ENCODE measurements at places on chromosomes 2 and 18. TPM values are rescaled to one million over a fixed set of nuclear protein-coding genes. Genes with fewer than 3 reads are reported as not detected.

- no peak for DNase-seq
These were observed 45.8 kb downstream of the PSMG2 start for GRCh38 chr18:12748671-12749070.

- DNase-seq = no peak
These were observed 239.3 kb downstream of the GBX2 start for GRCh38 chr2:235928751-235929370.

GRCh38 chr2:135047300-135047699 lies at the start of gene MAP3K19:
Gene MAP3K19, minus strand, starts transcription at chr2:135047447. Its CDS starts 22,800 bp downstream, at chr2:135024647.
- no peak for DNase-seq

DNA sequence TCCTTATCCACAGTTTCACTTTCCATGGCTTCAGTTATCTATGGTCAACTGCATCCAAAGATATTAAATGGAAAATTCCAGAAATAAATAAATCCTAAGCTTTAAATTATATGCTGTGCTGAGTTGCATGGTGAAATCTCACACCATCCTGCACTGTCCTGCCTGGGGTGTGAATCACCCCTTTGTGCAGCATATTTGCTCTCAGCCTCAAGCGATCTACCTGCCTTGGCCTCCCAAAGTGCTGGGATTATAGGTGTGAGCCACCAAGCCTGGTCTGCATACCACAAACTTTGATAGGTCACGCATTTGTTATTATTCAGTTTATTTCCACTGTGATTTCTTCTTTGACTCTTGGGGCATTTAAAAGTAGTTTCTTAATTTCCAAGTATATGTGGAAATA lies 117.2 kb downstream of the SPIRE1 start:
- no peak for DNase-seq

- DNase-seq = peak; percentile 49
These were observed 370 bp downstream of the KLHL29 start for GRCh38 chr2:23385351-23385747.

- no peak for DNase-seq
These were observed 72.3 kb downstream of the FMNL2 start for GRCh38 chr2:152407204-152407721.

DNA sequence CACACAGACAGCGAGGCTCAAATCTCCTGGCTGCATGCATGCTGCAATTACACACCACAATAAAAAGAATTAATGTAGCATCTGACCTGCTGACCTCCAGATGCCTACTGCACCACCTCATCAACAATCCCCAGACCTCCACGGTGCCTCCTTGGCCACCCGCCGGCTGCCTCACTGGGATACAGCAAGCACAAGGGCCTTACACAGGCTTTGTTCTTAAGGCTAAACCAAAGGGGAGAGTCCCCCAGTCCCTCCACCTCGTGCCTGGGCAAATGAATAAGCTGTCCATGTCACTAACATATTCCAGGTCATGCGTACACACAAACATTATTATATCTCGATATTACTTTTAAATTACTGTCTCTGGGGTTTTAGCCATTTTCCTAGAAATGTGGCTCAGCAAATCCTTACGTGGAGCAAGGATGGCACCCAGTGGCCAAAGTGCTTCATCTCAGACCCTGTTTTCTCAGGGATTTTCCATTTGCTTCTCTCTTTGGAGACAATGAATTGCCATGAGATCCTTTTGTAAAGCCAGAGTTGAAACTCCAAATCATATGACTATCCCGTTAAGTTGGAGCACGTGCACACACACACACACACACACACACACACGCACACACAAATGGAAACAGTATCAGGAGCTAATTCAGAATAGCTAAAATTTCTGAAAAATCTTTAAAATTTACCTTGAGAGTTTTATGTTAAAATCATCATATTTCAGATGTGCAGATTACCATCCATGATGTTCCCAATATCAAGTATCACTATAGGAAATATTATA lies 313.8 kb downstream of the PDE11A start:
- DNase-seq = peak; percentile 77

DNA sequence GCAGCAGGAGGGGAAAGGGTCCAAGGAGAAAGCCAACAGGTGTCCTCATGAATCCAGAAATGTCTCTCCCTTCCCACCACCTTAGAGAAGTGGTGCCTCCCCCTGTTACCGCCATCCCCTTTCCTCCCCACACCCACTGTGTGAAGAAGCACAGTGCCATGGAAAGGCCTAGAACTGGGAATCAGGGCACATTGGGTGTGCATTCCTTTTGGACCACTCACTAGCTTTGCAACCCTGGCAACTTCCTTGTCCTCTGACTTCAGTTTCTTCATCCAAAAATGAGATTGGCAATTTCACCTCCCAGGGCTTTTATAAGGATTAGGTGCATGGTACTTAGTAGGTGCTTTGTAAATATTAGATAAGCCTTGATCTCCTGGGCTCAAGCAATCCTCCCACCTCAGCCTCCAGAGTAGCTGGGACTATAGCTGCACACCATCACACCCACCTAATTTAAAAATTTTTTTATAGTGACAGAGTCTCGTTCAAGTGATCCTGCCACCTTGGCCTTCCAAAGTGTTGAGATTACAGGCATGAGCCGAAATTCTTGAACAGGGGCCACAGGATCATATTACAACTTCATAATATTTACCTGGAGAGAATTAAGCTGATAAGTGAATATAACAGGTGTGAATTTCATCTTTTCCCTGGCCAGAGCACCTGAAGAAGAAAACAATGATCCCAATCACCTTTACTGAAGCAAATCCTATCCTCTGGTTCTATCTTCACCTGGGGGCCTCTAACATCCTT lies 97.9 kb upstream of the TAF1B start:
- DNase-seq = no peak

The COLEC11 gene
- polyA plus RNA-seq = 0.56 TPM

GRCh38 chr2:239396881-239397681 lies 3.7 kb downstream of the HDAC4 start:
- no peak for DNase-seq

The YPEL5 gene
- 46.2 TPM for polyA plus RNA-seq

The RNF152 gene
- 5.5 TPM for polyA plus RNA-seq

DNA sequence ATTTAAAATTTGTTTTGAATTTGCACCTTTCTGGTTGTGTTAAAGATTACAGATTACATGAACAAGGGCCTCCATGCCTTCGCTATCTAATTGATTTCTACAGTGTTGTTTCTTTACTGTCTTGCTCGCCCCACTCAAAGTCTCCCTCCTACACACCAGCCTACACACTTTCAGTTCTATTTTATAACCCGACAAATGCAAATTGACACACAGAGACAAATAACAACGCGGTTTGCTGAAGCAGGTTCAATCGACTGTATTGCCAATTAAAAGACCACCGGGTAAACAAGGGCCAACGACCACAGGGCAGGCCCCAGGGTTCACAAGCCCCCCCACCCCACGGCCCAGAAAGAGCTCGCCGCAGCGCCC lies 869 bp downstream of the STARD7 start:
- no peak for DNase-seq

The PLEK gene
- polyA plus RNA-seq = 6.0 TPM

DNA sequence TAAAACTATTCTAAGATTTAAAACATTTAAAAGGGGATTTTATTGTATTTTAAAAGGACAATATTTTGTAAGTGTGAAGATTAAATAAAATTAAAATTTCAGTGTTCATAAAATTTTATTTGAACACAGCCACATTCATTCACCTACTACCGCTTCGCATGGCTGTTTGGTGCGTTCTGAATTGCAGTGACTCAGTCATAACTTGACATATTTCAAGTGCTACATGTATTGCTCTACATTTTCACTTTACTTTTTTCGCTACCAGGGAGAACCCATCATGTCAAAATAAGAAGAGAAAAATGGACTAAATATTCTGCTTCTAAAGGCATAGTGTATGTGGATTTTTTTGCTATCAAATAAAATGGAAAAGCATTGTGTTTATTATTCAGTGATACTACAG lies 8.7 kb downstream of the PTH2R start:
- no peak for DNase-seq

DNA sequence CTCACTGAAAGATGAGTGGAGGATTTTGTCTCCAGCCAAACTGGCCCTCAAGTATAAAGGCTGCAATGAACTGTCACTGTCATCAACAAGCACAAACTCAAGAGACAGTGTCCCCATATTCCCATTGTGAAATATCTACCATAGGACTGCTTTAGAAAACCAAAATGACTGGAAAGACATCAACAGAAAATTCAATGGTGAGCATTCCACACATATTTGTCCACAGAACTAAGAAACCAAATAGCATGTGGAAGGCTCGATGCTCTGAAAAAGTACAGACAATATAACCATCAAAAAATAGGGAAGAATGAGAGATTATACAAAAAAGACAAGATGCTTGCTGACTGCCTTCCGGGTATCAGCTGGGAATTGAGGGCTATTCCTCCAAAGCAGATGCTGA lies 37.6 kb downstream of the TGFBRAP1 start:
- no peak for DNase-seq

The ELP2 gene
- 75.7 TPM for polyA plus RNA-seq

DNA sequence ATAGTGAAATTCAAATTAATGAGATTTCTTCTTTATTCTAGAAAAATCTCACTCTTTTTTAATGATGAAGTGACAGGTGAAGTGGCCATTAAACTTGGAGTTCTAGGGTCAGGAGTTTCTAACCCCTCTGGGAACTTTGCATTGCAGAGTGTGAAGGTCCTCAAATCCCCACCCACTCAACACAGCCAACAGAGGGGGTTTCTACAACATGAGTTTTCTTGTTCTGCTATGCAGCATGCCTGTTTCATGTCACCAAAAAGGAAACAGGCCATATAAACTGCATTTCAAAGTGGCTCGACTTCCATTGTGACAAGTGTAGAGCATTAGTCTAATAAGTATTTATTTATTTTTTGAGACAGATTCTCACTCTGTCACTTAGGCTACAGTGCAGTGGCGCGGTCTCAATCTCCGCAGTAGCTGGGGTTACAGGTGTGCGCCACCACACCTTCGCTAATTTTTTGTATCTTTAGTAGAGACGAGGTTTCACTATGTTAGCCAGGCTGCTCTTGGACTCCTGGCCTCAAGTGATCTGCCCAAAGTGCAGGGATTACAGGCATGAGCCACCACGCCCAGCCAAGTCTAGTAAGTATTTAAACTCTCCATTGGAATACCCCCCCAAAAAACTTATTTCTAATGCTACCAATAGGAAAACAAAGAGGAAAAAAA lies 146.1 kb upstream of the ZFP36L2 start:
- DNase-seq = no peak

GRCh38 chr2:100104718-100105677 lies 37.4 kb downstream of the AFF3 start:
- peak; percentile 42 for DNase-seq

DNA sequence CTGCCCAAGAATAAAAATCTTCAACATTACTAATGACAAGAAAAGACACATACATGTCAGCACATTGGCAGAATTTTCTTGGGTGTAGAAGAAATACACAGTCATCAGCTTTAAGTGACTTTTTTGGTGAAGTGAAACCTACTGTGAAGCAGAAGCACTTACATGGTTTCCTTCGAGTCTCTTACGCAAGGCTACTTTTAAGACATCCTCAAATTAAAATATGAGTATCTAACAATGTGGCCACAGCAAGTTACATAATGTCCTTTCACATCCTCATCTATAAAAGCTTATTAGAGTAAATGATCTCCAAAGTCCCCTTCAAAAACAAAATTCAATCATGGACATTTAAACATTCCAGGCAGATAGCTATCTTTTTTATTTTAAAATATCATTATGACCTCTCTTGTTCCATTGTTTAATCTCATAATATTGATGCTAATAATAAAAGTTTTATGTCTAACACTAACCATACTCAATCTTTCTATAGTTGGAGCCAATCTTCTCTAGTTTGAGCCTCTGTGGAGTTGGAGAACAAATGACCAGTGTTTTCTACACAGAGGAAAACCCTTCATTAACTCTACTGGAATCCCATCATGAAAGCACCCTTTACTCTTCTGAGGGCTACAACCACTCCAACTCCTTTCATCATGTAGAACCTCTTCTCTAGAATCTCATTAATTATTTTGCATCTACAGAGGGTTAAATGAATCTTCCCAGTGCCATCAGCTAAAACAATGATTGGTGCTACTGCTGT lies 182.2 kb upstream of the ZFP36L2 start:
- DNase-seq = no peak

The SULT1C2 gene
- 0.15 TPM for polyA plus RNA-seq

DNA sequence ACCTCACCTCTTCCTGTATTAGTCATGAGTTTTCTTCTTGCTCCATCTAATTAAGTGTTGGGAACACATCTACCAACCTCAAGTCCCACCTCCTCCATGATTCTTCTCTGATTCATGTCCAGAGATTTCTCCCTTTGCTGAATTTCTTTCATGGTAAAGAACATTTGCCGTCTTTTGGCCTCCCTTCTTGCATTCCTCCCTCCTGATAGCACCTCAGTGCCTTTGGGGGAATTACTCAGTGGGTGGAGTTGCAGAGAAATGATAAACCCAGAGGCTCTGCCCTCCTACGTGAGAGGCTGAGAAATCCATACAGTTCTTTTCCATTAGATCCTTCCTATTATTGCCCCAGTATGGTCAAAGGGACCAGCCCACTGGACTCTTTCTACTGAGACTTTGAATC lies 651.9 kb downstream of the SLC4A3 start:
- no peak for DNase-seq

DNA sequence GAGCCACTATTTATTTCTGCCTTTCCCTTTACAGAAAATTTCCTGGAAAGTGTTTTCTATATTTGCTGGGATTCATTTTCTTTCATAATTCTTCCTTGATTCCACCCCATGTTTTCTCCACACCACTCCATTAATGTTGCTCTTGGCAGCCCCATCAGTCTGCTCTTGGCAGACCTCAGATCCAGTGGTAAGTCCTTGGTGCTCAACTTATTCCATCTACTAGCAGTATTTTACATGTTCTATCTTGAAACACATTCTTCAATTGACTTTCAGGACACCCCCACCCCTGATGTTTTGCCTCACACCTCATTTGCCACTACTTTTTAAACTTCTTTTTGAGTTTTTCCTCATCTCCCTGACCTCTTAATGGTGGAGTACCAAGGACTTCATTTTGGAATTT lies 65.0 kb downstream of the HNMT start:
- peak; percentile 16 for DNase-seq

The ZNF804A gene
- polyA plus RNA-seq = 0.28 TPM

The HSPE1 gene
- polyA plus RNA-seq = 100 TPM

DNA sequence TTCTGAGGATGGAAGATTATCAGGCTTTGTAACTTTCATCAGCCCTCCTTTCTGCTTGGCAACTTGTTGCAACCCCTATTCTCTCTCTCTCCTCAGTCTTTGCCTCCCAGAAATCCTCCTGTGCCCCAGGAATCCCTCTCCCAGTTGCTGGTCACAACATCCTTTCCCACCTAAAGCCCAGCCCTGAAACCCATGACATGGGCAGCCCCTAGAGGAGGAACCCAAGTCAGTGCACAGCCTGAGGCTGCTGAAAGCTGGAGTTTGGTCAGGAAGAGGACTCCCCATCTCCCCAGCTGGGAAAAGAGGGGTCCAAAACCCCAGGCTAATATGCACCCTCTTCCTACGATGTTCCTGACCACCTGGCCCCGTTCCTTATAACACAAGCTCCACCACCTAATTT lies 29.5 kb downstream of the PKDCC start:
- DNase-seq = no peak

- no peak for DNase-seq
These were observed 3.4 kb upstream of the ASNSD1 start for GRCh38 chr2:189657867-189658266.

All from hindlimb muscle (tissue), 1 donor.